ENCODE measurements at places on chromosomes 7 and 10. TPM values are rescaled to one million over a fixed set of nuclear protein-coding genes. Genes with fewer than 3 reads are reported as not detected.
A peak's percentile ranks its signal among the peaks of the same experiment; 100 is the strongest.

DNA sequence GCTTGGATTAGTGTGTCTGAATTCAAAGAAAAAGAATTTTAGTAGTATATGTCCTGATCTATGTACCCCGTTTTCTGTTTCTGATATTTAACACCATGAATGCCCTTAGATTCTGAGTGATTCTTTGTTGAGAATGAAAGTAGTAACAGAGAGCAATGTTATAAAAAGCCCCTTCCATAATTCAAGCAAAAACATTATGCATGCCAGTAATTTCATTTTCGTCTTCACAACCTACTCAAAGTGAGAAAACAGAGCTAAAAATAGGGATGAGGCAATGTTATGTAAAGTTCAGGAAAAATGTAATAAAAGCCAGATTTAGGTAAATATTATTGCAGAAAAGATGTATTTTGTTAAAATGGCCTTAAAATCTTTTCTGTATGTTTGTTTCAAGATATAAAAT lies 28.1 kb downstream of the PTPRZ1 start:
- no peak for DNase-seq

DNA sequence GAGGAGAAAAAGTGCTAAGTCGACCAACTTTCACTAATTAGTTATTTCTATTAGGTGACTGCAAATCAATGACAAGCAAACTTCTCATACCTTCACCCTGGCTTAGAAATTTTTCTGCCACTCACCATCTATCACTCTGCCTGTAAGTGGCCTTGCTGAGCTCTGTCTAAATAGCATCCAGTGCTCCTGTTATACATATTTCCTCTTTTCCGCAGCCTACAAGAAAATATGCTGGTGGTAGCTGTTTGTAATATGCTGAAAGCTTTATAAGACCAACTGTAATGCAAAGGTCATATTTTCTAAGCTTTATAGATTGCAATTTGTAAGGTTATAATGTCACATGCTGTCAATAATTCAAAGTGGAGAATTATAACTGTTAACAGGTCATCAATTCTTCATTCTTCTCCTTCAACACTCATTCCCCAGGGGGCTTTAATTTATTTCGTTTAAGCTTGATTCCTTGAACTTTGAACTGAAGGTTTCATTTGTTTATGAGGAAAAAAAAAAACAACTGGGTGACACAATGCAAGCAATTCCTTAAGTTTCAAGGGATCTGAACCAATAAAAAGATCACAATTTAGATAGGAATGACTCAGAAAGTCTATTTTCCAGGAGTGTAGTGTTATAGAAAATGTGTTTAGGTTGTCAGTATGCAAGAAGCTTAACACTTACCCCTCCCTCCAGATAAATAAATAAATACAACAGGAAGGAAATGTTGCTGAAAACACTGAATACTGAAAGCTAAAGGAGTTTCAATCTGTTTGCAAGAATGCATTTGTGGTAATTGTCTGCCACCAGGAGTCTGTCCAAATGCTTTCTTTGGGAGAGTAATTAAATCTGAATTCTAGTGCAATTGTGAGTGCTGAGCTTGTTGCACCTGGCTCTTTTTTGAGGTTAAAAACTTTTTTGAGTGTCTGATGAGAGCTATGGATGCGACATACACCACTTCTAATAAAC lies 183.7 kb downstream of the SORCS1 start:
- DNase-seq = no peak

Gene DKK1
- 91.4 TPM for polyA plus RNA-seq

DNA sequence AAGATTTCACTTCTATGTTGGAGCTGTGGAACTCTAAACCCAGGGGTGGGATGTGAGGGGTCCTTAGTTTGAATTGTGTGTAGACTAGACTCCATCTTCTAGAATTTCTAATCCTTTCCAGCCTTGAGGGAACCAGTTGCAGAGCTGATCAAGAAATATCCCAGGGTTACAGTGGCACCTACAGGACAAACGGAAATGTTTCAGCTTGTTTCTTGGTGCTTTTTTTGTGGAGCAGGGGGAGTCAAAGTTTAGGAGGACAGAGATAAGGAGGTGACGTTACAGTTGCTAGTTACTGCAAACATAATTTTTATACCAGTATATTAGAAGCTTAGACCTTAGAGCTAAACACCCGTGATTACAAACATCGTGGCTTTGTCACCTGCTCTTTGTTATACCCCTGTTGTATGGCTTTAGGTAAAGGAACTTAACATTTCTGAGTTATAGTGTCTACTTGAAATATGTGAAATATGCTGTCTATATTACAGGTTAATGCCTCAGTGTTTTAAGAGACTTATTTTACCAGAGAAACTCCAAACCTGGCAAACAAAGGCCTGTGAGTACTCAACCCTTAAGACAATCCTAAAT lies 84.5 kb upstream of the DYNC1I1 start:
- peak; percentile 26 for DNase-seq

- DNase-seq = no peak
These were observed 40.1 kb downstream of the ZNF467 start for GRCh38 chr7:149733131-149733923.

Gene PTPN12
- polyA plus RNA-seq = 31.0 TPM

- no peak for DNase-seq
These were observed 4.4 kb upstream of the MYL7 start for GRCh38 chr7:44145479-44145968.

DNA sequence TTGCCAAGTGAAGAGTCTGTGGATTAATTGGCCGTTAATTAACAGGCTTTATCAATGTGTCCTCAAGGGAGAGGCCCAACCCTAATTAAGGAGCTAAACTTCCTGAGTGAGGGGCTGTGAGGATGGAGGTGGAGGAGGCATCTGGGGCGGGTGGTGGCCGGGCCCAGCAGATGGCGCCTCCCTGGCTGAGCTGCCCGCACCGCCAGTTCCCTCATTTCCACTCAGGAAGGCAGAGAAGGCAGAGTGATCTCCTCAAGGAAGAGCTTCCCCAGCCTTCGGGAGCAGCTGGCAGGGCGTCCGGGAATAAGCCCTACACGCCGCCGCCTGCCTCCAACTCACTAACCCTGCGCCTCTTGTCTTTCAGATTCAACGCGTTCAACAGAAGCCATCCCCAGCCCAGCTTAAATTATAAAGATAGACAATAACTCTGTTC lies 112.2 kb downstream of the CYTH3 start:
- peak; percentile 65 for DNase-seq

DNA sequence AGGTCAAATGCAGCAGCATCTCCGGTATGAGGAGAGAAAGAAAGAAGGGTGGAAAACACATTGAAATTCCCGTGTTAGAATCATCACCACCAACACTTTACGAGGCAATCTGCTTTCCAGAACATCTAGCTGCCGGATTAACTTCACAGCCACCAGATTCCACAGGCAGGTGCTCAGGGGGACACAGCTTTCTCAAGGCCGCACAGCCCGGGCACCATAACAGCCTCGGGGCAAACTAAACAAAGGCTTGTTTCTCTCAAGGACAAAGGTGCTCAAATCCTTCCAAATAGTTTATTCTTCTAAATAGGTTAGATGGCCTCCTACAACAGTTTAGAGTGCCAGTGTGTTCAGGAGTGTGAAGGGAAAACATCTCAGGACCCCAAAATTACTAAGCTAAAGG lies 156.3 kb downstream of the DIP2C start:
- no peak for DNase-seq

DNA sequence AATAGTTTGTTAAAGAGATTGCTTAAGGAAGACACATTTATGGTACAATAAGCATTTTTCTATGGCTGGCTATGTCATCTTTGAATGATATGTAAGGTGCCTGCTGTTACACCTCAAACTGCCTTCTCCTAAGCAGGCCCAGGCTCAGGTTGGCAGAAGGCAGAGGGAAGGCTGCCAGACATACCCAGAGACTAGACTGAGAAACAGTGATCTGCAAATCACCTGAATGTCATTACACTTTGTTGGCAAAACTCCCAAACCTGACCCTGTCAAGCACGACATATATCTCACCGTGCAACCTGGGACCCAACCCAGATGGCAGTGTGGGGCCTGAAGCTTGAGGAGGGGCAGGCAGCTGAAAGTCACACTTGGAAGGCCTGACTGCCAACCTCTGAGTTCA lies 136.6 kb upstream of the TARP start:
- DNase-seq = no peak

- peak; percentile 15 for DNase-seq
These were observed 87.2 kb downstream of the MDFIC start for GRCh38 chr7:115009139-115009538.

DNA sequence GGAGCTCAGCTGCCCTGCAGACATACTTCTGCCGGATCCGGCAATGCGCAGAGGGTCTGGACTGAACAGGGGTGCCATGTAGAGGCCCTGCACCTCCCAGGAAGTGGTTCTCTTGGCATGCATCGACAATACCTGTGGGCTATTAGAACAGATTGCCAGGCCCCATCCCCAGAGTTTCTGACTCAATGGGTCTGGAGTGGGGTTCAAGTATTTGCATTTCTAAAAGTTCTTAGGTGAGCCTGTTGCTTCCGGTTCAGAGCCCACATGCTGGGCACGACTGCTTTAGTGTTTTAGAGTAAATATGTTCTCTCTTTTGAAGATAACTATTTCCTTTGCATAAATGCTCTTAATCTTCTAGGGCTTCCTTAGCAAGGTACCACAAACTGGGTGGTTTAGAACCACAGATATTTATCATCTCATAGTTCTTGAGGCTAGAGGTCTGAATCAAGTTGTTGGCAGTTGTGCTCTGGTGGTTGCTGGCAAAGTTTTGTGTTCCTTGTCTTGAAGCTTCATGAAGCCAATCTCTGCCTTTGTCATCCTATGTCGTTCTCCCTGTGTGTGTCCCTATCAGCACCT lies 435.5 kb downstream of the TCERG1L start:
- no peak for DNase-seq

GRCh38 chr7:40870108-40870507 lies 735.3 kb downstream of the SUGCT start:
- peak; percentile 12 for DNase-seq

GRCh38 chr7:108576116-108576515 lies 6.4 kb downstream of the DNAJB9 start:
- no peak for DNase-seq

DNA sequence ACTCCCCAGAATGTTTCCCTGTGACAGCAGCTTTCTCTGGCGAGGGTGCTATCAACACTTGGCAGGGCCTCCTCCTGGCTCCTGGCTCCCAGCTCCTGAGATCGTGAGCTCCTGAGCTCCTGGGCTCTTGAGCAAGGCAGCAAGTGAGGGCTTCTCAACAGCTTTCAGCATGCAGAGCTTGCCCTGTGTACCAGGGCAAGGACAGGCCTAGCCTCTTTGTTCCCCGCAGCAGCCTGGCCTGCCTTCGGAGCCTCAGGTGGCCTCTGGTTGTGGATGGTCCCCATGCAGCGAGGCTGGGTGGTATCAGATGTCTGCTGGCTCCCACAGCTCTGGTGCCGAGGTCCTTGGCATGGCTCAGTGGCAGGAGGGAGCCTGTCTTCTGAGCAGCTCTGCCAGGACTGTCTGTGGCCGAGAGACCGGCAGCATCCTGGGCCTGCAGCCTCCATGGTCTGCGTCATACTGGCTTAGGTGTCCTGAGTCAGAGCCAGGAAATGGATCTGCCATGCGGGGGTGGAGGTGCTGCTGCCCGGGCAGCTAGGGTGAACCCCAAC lies 44.2 kb downstream of the ZMIZ1 start:
- peak; percentile 92 for DNase-seq

DNA sequence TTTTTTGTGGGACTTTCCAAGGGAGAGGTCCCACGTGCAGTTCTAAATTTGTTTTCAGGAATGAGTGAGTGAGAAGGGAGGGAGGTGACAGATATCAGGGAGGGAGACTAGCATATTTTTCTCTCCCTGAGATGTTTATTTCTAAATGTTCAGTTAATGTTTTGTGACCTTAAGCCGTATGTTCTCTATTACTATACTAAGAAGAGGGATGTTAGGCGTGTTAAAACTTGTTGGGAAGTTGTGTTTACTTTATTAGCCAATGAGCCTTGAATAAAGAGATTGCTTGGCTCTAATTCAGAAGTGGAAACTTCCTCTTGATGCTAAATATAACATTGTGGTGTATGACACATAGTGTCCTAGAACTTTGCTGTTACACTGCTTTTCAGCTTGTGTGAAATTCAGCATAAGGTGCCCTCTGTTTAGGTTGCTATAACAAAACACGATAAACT lies 37.3 kb downstream of the DNAH11 start:
- peak; percentile 57 for DNase-seq

DNA sequence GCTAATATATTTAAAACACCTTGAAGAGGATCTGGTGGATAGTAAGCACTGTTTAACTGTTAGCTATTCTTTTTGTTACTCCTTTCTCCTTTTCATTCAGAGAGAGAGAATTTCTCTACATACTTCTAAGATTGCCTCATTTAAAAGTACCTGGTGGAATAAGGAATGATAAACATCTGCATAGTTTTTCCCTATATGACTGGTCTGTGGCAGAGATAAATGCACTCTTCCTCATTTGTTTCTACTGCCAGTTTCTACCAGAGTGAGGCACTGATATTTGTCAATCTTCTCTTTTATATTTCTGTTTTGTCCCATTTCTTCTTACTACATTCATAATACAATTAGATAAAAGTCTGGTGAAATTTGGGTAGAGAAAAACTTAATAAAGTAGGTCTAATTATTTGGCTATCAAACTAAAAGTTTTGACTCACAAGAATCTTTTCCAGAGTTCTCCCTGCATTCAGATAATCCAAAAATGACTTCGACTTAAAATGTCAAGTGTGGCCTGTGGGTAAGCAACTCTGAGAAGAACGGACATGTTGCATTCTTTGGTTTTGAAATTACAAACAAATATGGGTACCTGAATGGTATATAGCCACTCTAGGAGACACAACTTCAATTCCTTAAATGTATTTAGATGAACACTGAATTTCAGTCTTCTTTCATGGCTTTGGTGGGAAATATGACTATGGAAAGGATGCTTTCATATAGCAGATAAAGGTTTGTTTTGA lies 38.8 kb downstream of the RNLS start:
- no peak for DNase-seq

DNA sequence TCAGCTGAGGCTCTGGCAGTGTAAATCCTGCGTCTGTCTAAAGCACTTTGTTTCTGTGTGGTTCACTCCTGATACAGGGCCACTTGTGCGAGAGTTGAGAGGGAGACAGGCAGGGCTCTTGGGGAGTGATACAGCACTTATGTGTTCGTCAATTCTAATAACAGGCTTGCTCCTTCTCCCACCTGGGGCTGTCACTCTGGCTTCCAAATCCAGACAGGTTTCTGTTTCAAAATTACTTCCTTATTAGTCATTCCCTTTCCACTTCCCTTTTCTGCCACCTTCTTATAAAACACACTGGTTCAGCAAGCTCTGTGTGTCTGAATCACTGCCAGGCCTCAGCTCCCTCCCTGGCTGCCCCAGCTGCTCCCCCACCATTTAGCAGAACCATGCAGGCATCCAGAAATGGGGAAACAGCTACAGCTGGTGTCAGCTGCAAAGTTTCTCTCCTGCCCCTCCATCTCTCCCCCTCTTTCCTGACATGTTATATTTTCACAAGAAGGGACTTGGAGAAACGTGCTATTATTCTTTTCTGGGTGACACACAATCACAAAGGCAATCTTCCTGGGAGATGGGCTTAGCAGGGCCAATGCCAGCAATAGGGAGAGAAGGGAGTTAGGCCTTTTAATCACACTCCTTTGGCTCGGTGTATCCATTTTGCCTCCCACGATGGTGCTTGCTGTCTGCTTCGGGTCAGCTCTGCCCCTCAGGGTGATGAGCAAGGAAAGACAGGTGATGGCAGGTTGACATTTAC lies 58.4 kb upstream of the ZNRF2 start:
- DNase-seq = peak; percentile 8

All from IMR-90 (cell line).